ENCODE measurements at places on chromosomes 7 and 10.

DNA sequence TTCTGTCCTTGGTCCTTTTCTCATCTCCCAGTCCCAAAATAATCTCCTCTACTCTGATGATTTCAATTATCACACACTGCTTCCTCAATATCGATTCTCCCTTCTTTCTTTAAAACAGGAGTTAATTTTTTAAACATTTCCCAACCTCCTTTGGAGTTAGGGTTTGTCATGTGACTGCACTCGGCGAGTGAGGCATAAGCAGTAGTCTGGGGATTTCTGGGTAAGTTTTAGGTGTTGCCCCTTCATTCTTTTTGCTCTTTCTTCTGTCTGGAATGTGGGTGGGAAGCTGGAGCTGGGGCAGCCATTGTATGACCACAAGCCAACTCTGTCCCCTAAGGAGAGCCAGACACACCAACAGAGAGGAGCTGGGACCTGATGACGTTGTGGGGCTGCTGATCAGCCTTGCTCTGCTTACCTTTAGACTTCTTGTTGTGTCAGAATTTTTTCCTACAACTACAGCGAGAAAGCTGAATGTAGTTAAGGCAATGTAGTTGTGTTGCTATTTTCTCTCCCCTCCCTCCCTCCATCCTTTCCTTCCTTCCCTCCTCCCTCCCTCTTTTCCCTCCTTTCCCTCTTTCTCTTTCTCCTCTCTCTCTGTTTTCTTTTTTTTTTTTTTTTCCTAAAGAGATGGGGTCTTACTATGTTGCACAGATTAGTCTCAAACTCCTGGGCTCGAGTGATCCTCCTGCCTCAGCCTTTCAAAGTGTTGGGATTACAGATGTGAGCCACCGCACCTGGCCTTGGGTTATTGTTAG, 6.5 kb upstream of the TSPAN14 start:
- no peak for DNase-seq

DNA sequence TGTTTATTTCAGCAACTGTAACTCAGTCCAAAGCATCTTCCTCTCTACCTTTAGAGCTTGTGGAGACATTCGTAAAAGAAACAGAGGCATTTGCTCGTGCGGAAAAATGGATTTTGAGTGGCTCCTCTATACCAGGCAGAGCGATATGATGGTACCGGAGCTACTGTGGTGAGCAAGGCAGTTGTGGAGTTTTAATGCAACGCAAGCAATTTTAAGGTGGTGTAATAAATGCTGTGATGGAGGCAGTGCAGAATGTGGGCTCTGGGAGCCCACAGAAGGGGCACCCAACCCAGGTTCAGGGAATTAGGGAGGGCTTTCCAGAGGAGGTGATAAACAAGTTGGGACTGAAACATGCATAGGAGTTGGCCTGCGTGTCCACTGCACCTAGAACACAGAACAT, 149.5 kb downstream of the CDH23 start:
- DNase-seq = no peak

GRCh38 chr10:23472181-23472580, 33.3 kb downstream of the OTUD1 start:
- no peak for DNase-seq

DNA sequence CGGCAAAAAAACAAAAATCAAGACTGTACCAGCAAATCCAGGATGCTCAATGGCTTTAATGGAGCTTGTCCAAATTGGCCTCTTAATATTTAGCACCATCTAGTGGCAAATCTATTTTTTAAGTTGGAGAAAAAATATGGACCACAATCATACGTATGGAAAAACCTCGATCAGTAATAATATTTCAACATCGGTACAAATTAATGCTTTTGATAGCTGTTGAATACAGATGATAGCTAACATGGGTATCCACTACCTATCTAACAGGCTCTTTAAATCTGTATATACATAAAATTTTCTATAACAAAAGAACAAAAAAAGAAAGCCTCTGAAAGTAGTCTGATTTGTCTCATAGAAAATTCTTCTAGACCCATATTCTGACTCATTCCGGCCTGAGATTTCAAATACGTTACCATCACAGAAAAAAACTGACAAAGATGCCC, 29.2 kb downstream of the COA1 start:
- DNase-seq = peak; percentile 28
